Activated CD8-positive, alpha-beta T cell treated with anti-CD3 and anti-CD28 coated beads, Interleukin-2, amount 10 ng/mL, durations not matched to agents 7 days and 5 days (primary cell): ENCODE measurements at places on chromosomes 7 and 10.

- DNase-seq, result no peak
- peaks cover 7% of the 10 kb centered on the region for H3K4me1 ChIP-seq
- peaks cover 15% of the 10 kb centered on the region for H3K27me3 ChIP-seq
- H3K4me3 ChIP-seq, result no peak overlapping the region
Measured at GRCh38 chr10:49643241-49644034, 29.6 kb downstream of the CHAT start.

DNA sequence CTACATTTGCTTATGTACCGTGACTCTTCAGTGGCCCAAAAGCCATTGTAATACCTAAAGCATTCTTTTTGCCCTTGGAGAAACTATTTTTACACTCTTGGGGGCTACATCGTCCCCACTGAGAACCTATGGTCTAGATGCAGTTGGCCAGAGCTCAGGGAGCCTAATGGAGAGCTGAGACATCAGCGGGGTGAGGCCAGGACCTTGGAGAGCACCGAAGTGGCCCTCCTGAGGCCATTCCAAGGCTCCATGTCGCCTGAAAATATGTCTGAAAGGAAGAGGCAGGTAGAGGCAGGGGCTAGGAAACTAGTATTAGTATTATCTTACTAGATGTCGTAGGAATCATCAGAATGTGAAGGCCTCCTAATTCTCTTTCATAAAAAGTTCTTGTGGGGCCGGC lies 4.9 kb downstream of the PKD2L1 start:
- H3K36me3 ChIP-seq, result no peaks in the 10 kb centered on the region
- no peak for DNase-seq
- no peak overlapping the region for H3K27ac ChIP-seq
- peaks cover 10% of the 10 kb centered on the region for H3K27me3 ChIP-seq

DNA sequence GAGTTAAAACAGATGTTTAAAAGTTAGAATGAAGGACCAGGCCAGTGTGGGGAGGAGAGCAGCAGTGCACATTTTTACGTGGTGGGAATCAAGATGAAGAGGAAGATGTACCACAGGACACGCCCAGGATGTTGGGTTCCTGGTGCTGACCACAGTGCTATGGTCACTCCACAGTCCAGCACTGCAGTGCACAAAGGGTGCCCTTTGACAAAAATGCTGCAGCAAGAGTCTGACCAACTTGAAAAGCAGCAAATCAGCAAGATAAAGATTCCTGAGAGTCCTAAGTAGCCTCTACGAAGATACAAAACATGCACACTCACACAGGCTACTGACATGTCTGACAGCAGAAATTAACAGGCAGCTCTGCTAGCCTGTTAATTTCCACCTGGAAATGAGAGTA lies 107.1 kb downstream of the PIP4K2A start:
- peaks cover 70% of the 10 kb centered on the region for H3K36me3 ChIP-seq
- no peaks in the 10 kb centered on the region for H3K27me3 ChIP-seq
- peaks cover 87% of the 10 kb centered on the region for H3K4me1 ChIP-seq

- no peak for DNase-seq
- no peaks in the 10 kb centered on the region for H3K4me1 ChIP-seq
- H3K27me3 ChIP-seq, result no peaks in the 10 kb centered on the region
Measured at GRCh38 chr7:21146642-21147423, 281.1 kb upstream of the SP4 start.

GRCh38 chr7:55110993-55111361 lies 92.2 kb downstream of the EGFR start:
- H3K36me3 ChIP-seq, result no peaks in the 10 kb centered on the region
- H3K4me1 ChIP-seq, result no peaks in the 10 kb centered on the region
- no peak for DNase-seq
- no peak overlapping the region for H3K27ac ChIP-seq
- H3K4me3 ChIP-seq, result no peak overlapping the region

DNA sequence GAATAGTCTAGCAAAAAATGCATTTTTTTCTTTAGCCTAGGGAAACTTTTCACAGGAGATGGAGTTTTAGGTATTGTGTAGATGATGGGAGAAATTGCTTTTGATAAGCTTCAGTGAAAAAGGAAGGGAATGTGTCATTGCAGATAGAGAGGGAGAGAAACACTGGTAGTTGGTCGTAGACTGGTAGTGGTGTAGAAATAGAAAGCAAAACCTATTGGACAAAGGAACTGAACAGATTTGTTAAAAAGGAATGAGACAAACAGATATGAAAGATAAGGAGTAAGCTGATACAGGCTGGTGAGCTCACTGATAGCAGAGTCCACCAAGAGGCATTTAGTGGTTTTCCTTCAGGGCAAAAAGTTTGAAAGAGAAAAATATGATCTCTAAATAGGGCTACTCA lies 94.3 kb downstream of the ZEB1 start:
- peaks cover 31% of the 10 kb centered on the region for H3K36me3 ChIP-seq
- H3K27me3 ChIP-seq, result no peaks in the 10 kb centered on the region
- peaks cover 9% of the 10 kb centered on the region for H3K4me1 ChIP-seq
- no peak overlapping the region for H3K27ac ChIP-seq

- H3K4me1 ChIP-seq, result peaks cover 49% of the 10 kb centered on the region
- peak overlapping the region; percentile 14 for H3K27ac ChIP-seq
- peaks cover 10% of the 10 kb centered on the region for H3K27me3 ChIP-seq
- peaks cover 6% of the 10 kb centered on the region for H3K36me3 ChIP-seq
- no peak overlapping the region for H3K4me3 ChIP-seq
Measured at GRCh38 chr7:6621195-6622133, 6.1 kb downstream of the ZNF853 start.

DNA sequence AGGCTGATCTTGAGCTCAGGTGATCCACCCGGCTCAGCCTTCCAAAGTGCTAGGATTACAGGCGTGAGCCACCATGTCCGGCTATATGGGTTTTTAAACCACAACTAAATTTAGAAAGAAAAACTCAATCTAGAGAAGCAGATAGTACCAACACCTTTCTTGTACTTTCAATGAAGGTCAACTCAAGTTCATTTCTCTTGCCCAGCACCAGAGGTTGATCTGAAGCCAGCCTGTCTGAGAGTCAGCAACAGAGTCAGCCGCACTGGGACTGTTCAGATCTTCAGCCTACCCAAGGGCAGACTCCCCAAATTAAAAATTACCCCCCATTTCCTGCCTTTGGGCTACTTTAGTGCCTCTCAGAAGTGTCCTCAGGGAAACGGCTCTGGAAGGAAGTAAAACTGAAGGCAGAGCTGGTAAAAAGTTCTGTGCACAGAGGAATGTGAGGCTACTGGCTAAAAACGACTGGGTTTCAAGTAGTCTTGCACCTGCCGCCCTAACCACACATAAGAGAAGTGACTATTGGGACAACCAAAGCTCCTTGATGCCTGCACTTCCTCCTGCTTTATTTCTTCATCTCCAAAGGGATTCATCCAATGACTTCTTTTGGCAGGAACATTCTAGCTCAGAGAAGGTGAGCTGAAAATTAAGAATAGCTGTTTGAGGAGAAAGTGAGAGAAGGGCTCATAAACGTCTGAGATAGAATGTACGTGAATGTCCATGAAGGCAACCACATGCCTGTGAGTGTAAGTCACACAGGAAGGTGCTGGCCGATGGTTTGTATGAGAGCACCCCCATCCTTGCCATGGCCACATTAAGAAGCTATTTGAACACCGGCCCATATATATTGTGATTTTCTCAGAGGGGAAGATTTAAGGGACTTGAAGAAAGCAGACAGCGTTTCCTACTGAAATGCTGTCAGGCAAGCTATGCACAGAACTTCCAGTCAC lies 142.4 kb upstream of the PRR15 start:
- H3K4me1 ChIP-seq, result no peaks in the 10 kb centered on the region
- H3K27ac ChIP-seq, result no peak overlapping the region
- no peaks in the 10 kb centered on the region for H3K36me3 ChIP-seq
- peaks cover 2% of the 10 kb centered on the region for H3K27me3 ChIP-seq
- no peak for DNase-seq

- H3K4me1 ChIP-seq, result no peaks in the 10 kb centered on the region
- H3K4me3 ChIP-seq, result no peak overlapping the region
- no peak for DNase-seq
- no peak overlapping the region for H3K27ac ChIP-seq
- no peaks in the 10 kb centered on the region for H3K36me3 ChIP-seq
- H3K27me3 ChIP-seq, result peaks cover 8% of the 10 kb centered on the region
Measured at GRCh38 chr10:94006591-94007550, 13.1 kb downstream of the PLCE1 start.

GRCh38 chr10:75592791-75593643 lies 161.6 kb downstream of the LRMDA start:
- no peak for DNase-seq
- H3K36me3 ChIP-seq, result no peaks in the 10 kb centered on the region
- no peaks in the 10 kb centered on the region for H3K4me1 ChIP-seq

DNA sequence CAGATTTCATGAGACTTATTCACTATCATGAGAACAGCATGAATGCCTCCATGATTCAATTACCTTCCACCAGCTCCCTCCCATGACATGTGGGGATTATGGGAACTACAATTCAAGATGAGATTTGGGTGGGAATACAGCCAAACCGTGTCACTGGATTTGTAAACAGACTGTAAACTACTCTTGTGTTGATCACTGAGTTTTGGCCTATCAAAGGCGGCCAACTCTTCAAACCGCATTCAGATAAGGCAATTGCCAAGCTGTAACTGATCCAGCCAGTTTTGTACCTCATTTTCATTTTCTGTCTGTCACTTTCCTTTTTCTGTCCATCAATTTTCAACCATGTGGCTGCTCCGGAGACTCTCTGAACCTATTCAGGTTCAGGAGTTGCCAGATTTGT lies 27.2 kb upstream of the PAPSS2 start:
- no peak for DNase-seq
- peaks cover 2% of the 10 kb centered on the region for H3K27me3 ChIP-seq
- no peak overlapping the region for H3K4me3 ChIP-seq
- no peak overlapping the region for H3K27ac ChIP-seq
- H3K4me1 ChIP-seq, result peaks cover 12% of the 10 kb centered on the region

- no peak for DNase-seq
- no peak overlapping the region for H3K4me3 ChIP-seq
- H3K27ac ChIP-seq, result no peak overlapping the region
- H3K36me3 ChIP-seq, result no peaks in the 10 kb centered on the region
- no peaks in the 10 kb centered on the region for H3K4me1 ChIP-seq
Measured at GRCh38 chr7:53485354-53485753, 449.9 kb downstream of the POM121L12 start.

GRCh38 chr7:1951159-1951536 lies 281.1 kb downstream of the ELFN1 start:
- peaks cover 6% of the 10 kb centered on the region for H3K4me1 ChIP-seq
- H3K36me3 ChIP-seq, result no peaks in the 10 kb centered on the region
- H3K4me3 ChIP-seq, result no peak overlapping the region
- H3K27ac ChIP-seq, result no peak overlapping the region
- peak; percentile 37 for DNase-seq

DNA sequence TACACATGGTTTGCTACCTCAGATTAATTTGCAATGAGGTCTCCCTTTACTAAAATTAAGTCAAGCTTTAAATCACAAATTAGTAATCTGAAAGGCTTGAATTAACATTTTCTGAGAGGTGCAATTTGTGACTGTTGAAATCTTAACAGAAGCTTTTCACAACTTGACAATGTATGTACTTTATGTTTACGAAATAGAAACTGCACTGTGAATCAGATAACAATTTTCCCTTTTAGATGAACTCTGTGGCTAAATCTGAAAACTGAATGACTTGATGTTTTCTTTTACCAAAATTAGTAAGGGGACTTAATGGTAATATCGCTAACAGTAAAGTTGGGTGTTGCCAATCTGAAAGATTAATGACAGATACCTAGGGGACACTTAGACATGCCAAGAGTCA lies 197.6 kb downstream of the RAPGEF5 start:
- peaks cover 3% of the 10 kb centered on the region for H3K4me1 ChIP-seq
- H3K36me3 ChIP-seq, result no peaks in the 10 kb centered on the region
- no peak overlapping the region for H3K27ac ChIP-seq
- H3K27me3 ChIP-seq, result peaks cover 12% of the 10 kb centered on the region

DNA sequence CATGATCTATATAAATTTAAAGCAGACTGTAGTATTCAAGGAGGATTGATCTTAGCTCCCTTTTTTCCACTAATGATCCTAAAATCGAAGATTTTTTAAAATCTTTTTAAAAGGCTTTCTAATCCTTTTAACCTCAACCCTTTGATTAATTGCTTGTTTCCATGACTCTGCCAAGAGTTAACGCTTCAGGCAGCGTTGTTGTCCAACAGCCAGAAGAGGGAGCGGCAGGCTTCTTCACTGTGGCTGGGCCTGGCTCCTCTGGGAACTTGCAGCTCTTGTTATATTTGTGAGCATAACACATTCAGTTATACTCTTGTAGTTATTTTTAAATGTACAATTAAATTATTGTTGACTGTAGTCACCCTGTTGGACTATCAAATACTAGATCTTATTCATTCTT lies 26.3 kb downstream of the CRCP start:
- H3K4me1 ChIP-seq, result no peaks in the 10 kb centered on the region
- H3K36me3 ChIP-seq, result peaks cover 60% of the 10 kb centered on the region
- no peaks in the 10 kb centered on the region for H3K27me3 ChIP-seq
- peak overlapping the region; percentile 25 for H3K27ac ChIP-seq

DNA sequence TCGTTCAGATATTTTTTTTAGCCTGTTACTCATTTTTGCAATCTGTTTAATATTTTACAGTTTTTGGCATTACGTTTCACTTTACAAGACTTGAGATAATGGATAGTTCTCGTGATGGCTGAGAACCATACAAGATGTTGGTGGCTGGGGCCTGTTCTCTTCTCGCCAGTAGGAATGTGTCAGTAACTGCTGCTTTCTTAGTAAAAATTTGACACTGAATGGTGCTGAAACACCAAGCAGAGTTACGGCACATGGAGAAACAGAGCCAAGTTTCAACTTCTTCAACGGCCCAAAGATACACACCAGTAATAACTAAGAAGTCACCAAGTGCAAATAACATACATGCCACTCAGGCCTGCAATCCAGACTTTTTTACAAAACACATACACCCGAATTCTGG lies 130.4 kb downstream of the NRP1 start:
- no peaks in the 10 kb centered on the region for H3K4me1 ChIP-seq
- no peaks in the 10 kb centered on the region for H3K36me3 ChIP-seq
- no peak overlapping the region for H3K4me3 ChIP-seq
- DNase-seq, result no peak
- H3K27me3 ChIP-seq, result no peaks in the 10 kb centered on the region
- no peak overlapping the region for H3K27ac ChIP-seq

DNA sequence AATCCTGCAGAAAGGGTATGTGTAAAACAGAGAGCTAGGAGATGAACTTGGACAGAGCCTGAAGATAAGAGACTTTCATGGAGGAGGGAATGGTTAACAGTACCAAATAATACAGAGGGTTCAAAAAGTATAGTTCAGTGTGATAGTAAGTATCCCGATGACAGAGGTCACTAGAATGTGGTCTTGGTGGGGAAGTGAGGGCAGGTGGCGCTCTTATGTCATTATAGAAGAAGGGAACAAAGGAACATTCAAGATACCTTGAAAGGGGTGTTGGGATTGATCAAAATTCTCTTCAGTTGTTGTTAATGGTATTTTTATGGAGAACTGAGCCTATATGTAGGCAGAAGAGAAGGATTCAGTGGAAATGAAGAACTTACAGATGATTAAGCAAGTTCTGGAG lies 312.5 kb downstream of the SUGCT start:
- H3K4me3 ChIP-seq, result no peak overlapping the region
- no peaks in the 10 kb centered on the region for H3K36me3 ChIP-seq
- DNase-seq, result no peak
- peaks cover 5% of the 10 kb centered on the region for H3K27me3 ChIP-seq
- H3K27ac ChIP-seq, result no peak overlapping the region

DNA sequence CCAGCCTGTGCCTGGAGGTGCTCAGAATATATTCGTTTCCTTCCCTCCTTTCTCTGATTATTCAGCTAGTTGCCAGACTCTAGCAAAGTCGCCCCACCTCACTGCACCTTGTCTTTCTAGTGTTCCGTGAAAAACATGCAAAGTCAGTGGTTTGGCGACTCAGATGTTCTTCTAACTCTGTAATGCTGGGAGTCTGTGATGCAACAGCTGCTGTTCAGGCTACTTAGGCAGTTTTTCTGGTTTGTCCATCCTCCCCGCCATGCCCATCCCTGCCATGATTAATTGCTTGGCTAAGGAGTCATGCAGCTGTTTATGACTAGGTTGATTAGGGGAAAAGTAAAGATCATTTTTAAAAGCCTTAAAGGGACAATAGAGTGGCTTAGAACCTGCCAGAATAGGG lies 99.4 kb downstream of the MTPN start:
- H3K36me3 ChIP-seq, result no peaks in the 10 kb centered on the region
- no peak overlapping the region for H3K27ac ChIP-seq
- DNase-seq, result no peak
- no peak overlapping the region for H3K4me3 ChIP-seq
